ENCODE measurements at places on chromosomes 3 and 15. TPM values are rescaled to one million over a fixed set of nuclear protein-coding genes. Genes with fewer than 3 reads are reported as not detected.

The MB21D2 gene
- 16.5 TPM for polyA plus RNA-seq

The NPRL2 gene
- polyA plus RNA-seq: 30.1 TPM

The STXBP5L gene
- polyA plus RNA-seq: 0.22 TPM

The TMED3 gene
- polyA plus RNA-seq: 72.3 TPM

The SHC4 gene
- polyA plus RNA-seq: 2.6 TPM

The OIP5 gene
- 7.4 TPM for polyA plus RNA-seq

The TTLL13 gene
- polyA plus RNA-seq: 0.57 TPM

The GOLGA6L10 gene
- polyA plus RNA-seq: 3.8 TPM

DNA sequence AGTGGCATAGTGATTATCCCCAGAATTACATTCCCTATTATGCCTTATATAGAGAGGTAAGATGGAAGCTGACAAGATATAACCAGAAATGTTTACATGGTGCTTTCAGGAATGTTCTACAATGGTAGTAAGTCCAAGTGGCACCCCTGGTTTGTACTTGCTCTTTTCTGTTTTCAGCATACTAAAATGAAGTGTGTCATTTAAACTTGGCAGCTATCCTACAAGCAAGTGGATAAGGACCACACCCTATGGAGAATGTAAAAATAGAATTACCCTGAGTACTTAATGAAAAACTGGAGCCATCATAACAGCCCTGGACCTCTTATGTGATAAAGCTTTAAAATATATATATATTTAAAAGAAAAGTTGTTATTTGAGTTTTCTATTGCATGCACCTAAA, 1012.7 kb upstream of the CADM2 start:
- no peak for DNase-seq

GRCh38 chr15:75666823-75667501, 19.2 kb downstream of the SNX33 start:
- DNase-seq: no peak

GRCh38 chr15:60853109-60853508, 374.2 kb upstream of the ICE2 start:
- DNase-seq: no peak

DNA sequence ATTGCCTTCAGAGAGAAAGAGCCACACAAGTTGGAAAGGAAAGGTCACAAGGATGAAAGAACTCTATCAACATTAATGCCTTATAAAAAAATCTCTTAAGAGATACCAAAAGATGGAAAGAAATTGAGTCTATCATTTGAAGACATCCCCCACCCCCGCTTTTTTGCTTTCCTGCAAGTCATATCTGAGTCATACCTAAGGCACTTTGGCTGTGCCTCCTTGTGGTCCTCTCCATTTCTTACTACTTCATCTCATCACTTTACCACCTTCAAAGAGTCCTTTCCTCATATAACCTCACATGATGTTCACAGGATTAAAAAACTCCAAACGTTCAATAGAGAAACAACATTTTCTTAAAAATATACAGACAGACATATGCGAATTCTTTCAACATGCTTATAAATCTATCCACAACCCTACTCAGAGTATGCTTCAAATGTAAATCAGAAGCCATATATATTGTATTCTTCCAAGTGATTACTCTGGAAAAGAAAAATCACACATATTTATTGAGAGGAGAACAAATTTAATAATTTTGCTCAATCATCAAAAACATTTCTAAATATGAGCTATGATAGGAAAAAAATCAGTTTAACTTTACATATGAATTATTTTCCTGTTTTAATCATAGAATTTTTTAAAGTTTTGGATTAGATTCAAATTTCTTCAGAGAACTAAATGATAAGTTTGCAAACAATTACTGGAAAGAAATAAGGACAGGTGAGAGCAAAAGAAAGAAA, 1003.9 kb upstream of the CFAP20DC start:
- DNase-seq: no peak

- no peak for DNase-seq
These were observed 5.5 kb downstream of the LMOD3 start for GRCh38 chr3:69116897-69117296.

DNA sequence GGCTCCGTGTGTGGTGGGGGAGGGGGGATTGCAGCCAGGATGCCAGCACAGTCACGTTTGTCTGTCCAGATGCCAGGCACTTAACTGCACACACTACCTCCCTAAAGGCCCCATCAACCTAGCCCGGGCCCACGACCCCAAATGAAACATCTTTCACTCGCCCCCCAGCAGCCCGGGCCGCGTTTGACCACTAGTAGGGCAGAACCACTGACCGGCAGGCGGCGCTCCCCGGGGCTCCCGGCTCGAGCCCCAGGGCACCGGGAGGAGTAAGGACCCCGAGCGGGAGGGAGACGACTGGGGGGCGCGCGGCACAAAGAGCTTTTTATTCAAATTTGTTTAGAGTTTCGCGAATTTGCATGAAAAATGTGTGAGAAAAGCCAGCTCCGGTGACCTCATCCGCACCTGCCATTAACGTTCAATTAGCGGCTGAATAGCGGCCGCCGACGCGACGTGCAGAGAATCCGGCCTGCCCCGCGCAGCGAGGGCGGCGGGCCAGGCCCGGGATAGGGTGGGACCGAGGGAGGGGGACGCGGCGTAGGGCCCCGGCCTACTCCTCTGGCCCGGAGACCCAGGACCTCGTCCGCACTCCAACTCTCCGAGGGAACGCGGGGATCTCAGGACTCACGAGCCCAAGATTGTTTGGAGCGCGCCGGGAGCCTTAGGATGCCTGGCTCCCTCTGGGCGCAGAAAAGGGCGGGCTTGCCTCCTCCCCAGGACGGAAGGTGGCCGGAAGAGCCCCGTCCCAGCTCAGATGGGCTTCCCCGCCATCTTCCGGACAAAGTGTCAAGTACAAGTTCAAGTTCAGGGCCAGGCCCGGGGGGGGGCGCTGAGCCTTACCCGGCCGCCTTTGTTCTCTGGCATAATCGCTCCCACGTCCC, 64.9 kb upstream of the POLG start:
- no peak for DNase-seq

GRCh38 chr3:96209699-96210098, 604.7 kb upstream of the EPHA6 start:
- no peak for DNase-seq

DNA sequence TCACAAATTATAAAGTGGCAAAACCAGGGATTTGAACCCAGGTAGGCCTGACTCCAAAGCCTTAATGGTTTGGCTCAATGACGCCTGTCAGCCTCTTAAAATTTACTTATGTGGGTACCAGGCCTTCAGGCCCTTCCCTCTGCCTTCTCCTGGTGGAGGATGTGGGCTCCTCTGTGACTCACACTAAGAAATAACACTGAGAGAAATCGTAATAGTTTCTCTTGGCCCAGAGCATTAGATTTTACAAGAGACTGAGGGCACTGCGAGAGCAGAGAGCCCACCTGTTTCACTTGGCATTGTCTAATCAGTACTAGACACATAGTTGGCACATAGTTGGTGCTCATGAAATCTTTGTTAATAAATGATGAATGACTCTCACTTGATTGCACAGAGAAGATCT, 505.2 kb downstream of the SHQ1 start:
- no peak for DNase-seq

GRCh38 chr3:190279690-190280089, 42.6 kb downstream of the CLDN1 start:
- no peak for DNase-seq

DNA sequence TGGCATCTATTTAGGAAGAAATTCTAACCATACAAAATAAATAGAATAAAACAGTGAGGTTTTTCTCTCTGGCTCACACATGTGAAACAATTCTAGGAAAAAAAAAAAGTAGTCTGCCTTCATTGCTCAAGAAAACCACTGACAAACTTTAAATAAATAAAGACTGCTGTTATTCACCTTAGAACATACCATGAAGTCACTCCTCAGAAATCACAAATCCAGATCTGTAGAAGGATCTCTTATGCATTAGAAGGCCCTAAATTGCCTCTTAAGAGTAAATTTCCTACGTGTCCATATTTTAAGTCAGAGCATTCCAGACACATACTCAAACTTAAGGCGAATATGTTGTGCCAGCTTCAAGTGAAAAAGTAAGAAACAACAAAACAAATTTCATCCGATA, 217.3 kb downstream of the ZIC4 start:
- DNase-seq: no peak

DNA sequence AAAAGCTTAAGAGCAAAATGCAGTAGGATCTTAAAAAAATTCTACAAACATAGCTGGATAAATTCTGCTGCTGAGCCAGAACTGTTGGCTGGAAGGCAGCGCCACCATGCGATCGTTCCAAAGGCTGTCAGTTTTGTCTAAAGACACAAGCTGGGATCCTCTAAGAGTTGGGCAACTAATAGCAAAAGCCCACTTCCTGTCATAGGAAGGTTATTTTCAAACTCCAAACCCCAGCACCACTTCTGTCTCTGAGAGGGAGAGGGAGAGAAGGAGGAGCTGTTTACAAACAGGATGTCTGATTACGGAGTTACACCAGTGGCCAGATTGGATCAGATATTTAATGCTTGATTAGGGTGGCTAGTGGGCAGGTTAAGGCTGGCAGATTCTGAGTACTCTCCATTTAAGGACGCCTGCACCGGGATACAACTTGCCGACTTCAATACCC, 44.0 kb downstream of the EIF4E3 start:
- no peak for DNase-seq

DNA sequence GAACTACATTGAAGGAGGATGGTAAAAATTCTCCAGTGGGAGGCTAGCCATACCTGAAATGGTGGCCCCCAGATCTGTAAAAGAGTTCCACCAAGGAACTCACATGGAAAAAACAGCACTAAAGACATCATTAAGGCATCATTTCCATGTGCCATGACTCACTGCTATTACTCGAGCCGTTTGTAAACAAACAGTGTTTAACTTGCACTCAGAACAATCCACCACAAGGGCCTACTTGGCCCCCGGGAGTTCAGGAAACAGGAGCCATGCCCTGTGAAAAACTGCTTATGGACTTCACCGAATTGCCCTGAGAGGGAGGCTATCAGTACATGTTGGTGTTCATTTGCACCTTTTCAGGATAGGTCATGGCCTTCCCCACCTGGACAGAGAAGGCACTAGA, 18.2 kb downstream of the CCR4 start:
- DNase-seq: no peak

GRCh38 chr3:6928064-6928463, 67.1 kb downstream of the GRM7 start:
- DNase-seq: no peak

- DNase-seq: no peak
These were observed 256.1 kb upstream of the ADAMTS9 start for GRCh38 chr3:64943866-64944265.

- DNase-seq: no peak
These were observed 78.8 kb downstream of the CMSS1 start for GRCh38 chr3:99896482-99896881.

- DNase-seq: no peak
These were observed 155.5 kb upstream of the TNIK start for GRCh38 chr3:171615686-171616085.

DNA sequence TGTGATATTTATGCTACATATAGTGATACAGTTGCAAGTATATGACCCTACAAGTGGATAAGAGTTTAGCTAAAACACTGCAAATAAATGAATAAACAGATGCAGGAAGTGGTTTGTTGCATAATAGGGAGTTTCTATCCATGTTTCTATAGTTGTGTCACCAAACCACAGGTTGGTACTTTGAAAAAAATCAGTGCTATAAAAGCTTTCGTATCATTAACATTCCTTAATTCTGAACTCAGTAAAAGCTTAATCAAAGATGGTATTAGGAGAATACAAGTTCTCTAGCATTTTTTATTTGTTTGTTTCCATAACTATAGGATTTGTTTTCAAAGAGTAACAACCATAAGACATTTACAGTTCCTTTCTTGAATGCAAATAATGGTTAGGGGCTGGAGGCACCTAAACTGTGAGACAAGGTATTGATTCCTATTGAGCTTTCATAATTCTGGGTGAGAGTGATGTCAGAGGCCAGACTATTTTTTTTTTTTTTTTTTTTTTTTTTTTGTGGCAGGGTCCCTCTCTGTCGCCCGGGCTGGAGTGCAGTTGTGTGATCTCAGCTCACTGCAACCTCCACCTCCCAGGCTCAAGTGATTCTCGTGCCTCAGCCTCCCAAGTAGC, 29.6 kb downstream of the CPOX start:
- DNase-seq: no peak

GRCh38 chr3:177571271-177571943, 374.1 kb upstream of the TBL1XR1 start:
- DNase-seq: no peak

All from left renal cortex interstitium (tissue), 4 donors.